Activated T-helper 17 cell treated with anti-CD3 and anti-CD28 coated beads, Interleukin-2, amount 50 U/mL, for 72 hours (primary cell): ENCODE measurements at places on chromosomes 5 and 9. TPM values are rescaled to one million over a fixed set of nuclear protein-coding genes. Genes with fewer than 3 reads are reported as not detected.

Gene SLC36A2
- total RNA-seq = not detected

Gene CARD6
- total RNA-seq = 3.6 TPM

DNA sequence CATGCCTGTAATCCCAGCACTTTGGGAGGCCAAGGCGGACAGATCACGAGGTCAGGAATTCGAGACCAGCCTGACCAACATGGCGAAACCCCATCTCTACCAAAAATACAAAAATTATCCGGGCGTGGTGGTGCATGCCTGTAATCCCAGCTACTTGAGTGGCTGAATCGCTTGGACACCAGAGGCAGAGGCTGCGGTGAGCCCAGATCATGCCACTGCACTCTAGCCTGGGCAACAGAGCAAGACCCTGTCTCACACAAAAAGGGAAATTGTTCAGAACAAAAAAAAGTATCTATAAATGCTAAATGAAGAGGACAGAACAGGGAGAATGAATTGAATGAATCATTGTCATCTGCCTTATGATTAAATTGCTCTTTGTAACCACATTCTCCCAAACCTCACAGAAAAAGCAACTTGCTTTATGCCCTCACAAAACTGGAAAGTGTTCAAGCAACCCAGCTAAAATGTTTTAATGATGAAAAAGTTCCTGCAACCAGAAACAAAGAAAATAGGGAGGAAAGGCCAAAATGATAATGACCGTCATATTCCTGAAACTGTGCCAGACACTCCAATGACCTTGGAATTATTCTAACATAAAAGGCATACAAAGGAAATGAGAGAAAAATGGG is 83.7 kb downstream of the SERINC5 start:
- ATAC-seq = no peak

DNA sequence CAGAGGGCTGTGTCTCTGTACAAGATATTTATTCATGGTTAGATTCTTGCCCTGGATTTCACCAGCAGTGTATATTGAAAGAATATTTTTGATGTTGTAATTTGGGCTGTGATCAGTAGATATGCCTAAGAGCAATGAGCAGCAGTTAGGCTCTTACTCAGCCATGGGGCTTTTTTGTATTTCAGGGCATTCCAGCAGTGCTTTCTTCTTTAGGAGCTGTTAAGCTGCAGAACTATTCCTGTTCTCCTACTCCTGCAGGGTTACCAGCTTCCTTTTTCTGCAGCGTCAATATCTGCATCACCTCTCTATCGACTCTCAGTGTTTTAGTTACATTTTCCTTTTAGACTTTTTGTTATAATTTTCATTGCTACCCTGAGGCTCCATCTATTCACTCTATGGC is 206.2 kb downstream of the SLCO4C1 start:
- no peak for ATAC-seq

- no peak for ATAC-seq
Observed at GRCh38 chr5:74390822-74391221, 249.7 kb downstream of the ENC1 start.

Gene MTRR
- 62.6 TPM for total RNA-seq

DNA sequence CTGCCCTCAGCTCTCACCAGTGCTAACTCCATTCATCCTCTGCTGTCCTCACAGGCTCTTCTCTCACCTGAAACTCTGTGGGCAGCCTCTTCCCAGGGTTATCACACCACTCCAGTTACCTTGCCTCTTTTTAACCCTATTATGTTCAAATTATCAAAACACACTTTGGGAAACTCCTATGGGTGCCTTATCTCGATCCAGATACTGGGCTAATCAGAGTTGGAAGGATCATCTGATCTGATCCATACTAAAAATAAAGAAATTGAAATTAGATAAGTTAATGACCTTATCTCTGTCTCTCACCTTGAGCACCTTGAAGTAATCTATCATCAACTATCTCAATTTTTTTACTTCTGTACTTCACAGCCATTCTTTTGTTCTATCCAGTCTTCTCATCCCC is 300.5 kb upstream of the ISL1 start:
- ATAC-seq = no peak

Gene MLLT3
- total RNA-seq = 45.7 TPM

Gene PCA3
- total RNA-seq = not detected

DNA sequence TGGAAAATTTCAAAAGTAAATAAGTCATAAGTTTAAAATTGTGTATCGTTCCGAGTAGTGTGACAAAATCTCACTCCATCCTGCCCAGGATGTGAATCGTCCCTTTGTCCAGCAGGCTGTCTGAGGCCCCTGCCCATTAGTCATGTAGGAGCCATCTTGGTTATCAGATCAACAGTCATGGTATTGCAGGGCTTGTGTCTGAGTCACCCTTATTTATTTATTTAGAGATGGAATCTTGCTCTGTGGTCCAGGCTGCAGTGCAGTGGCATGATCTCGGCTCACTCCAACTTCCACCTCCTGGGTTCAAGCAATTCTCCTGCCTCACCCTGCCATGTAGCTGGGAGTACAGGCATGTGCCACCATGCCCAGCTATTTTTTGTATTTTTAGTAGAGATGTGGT is 30.2 kb downstream of the ITGA2 start:
- ATAC-seq = no peak

Gene ICE1
- 27.8 TPM for total RNA-seq

Gene PCDHB3
- not detected for total RNA-seq

DNA sequence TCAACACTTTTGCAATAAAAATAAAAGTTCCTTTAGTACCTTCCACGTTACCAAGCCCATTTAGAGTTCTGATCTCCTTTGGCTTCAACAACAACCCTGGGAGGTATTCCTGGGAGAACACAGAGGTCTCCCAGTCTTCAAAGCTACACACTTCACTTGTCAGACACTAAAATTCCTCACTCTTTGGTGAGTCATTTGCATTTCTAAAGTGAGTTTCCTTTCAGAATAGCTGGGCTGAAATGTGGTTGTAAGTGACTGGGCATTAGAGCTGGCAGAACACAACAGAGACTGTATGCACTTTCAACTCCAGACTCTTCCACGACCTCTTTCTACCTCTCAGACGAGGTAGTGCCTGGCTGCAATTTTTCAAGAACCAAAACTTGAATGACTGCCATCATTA is 11.5 kb upstream of the F2RL1 start:
- ATAC-seq = no peak

DNA sequence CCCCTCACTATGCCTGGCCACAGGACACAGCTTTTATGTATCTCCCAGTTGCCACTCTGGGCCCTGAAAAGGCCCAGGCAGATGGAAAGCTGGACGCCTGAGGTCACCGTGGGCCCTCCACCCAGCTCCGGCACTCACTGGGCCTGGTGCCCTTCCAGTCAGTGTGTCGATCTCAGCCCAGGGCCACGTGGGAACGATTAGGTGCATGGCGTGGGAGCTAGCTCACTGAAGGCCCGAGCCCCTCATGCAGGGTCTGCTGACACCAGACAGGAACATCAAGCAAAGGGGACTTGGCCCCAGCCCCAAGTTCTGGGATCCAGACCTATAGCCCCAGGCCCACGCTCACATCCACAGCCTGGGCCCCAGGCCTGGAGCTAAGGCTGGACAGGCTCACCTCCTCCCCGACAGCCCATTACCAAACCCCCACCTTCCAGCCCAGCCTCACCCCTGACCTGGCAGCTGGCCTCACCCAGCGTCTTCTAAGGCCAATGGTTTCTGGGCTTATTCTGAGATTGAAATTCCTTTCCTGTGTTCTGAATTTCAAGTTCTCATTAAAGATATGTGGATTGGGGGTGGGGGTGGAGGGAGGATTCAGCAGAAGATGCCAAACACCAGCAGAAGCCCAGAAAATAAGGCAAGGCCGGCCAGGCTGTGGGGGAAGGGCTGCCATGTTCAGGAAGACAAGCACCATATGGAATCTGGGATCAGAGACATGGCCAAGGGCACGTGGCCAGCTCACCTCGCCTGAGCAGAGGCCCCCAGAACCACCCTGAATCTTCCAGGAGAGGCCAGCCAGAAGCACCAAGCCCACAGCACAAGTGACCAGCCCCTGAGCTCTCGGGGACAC is 74.5 kb downstream of the ADAMTS2 start:
- ATAC-seq = no peak

DNA sequence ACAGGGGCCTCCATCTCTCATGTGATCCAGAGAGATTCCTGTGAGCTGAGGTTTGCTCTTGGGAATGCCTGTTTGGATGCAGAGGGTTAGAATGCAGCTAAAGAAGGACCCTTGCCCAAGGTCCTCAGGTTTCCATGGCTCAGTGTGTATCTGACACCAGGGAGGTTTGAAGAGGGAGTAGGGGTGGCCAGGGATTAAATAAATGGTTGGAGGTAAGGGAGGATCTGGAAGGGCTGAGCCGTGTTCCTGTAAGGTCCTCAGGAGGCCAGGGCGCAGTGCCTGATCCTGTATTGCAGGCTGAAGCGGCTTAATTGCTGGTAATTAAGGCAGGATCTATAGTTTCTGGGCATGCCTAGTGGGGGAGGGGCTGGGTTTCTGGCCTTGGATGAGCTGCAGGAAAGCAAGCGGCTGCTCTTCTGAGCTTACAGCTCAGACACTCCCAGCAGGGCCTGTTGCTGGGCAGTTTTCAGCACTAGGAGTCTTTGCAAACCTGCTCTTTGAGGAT is 41.5 kb upstream of the MAP1B start:
- no peak for ATAC-seq

DNA sequence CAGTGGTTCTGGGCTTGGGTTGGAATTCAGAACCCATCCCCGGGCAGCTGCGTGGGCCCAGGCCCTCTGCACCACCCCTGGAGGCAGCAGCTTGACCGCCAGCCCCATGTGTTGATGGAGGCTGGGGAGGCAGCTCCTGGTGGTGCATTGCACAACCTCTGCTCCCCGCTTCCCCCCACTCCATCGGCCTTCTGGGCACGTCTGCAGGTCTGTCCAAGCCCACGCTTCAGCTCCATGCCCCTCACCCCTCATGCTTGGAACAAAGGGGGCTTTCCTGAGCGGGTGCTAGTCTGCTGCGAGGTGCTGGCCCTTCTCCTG is 1.4 kb downstream of the NCS1 start:
- no peak for ATAC-seq

DNA sequence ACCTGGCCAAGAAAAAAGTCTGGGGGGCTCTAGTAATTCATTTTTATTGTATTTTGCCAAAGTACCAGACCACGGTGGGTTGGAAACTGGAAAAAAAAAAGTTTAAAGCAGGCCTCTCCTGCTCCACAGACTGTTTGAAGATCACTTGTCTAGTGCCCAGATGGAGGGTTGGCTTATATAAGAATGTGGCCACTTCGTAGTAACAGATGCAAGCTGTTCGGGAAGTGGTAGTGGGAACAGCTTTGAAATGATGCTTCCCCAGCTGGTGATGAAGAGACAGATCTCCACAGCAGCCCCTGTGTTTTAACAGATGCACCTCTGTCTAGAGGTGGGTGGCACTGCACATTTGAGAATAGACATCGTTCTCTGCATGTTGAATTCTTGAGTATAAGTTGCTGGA is 54.3 kb upstream of the DMRT3 start:
- ATAC-seq = no peak

GRCh38 chr5:154315756-154316155 is 125.2 kb downstream of the GALNT10 start:
- ATAC-seq = no peak

DNA sequence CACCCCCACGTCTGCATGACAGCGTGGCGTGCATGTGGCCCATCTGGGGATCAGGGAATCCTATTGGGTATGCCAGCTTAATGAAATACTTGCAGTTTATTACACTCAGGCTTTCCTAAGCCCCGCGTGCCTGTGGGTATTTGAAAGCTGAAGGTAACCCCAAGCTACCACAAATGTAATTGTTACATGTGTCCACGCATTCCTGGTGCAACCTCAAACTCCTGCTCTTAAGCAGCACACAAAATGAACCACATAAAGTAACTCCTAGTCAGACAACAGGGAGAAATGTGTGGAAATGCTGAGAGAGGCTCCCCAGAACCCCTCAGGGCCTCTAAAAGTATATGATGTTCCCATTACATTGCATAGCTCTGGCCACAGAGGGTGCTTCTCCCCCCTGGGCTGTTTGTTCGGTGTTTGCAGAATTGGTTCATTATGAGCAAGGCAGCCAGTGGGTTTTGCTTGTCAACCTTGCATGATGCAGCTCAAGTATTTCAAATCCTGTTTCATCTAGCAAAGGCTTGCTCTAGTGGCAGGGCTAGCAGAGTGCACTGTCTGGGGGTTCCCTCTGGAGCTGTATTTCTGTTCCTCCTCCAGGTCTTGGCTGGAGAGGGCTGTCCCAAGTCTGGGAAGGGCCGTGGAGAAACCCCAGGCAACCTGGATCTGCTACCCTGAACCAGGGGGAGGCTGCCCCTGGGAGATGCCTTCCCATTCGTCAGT is 1.8 kb upstream of the DCANP1 start:
- no peak for ATAC-seq

DNA sequence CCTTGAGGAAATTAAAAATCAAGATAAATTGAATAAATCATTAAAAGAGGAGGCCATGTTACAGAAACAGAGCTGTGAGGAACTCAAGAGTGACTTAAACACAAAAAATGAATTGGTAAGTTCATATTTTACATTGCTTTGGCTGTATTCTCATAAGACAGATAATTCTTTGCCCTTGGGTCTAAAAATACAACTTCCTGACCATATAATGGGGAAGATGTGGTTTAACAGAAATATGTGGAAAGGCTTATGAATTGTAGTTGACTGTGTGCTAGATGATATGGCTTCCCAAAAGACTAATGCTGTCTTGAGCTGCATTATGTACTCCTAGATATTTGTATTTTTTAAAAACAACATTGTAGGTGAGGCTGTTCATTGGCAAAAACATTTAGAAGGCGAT is 33.1 kb downstream of the CNTRL start:
- ATAC-seq = no peak

Gene SPEF2
- 9.3 TPM for total RNA-seq

DNA sequence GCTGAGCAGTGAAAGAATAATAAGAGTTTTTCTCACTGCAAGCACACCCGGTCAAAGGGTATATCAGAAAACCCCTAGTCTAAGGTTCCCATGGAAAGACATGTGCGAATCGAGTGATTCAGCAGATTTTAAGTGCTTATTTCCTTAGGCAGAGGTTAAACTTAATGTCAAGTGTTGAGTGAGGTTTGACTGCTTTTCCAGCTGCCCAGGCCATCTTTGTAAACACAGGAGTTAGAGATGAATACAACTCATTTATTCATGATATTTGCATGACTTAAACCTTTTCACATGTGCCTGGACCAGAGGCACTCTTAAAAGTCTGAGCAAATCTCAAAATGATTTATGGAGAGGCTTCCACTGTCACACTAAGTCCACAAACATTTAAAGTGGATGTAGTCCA is 137.8 kb upstream of the RGMB start:
- no peak for ATAC-seq
